ENCODE measurements at places on chromosomes 3 and 15.

GRCh38 chr15:49898097-49898496 is 220.9 kb downstream of the ATP8B4 start:
- no peak for DNase-seq

- no peak for DNase-seq
Measured at GRCh38 chr3:177928172-177928873, 607.9 kb upstream of the KCNMB2 start.

- peak; percentile 16 for DNase-seq
Measured at GRCh38 chr15:81155375-81156218, 21.5 kb downstream of the CFAP161 start.

GRCh38 chr15:64901914-64902313 is 9.8 kb upstream of the ANKDD1A start:
- no peak for DNase-seq

GRCh38 chr3:127390365-127391025 is 102.6 kb upstream of the PRR20G start:
- DNase-seq, result no peak

- DNase-seq, result no peak
Measured at GRCh38 chr15:39497759-39498565, 82.9 kb upstream of the THBS1 start.
